ENCODE measurements at places on chromosomes 12 and 14.

DNA sequence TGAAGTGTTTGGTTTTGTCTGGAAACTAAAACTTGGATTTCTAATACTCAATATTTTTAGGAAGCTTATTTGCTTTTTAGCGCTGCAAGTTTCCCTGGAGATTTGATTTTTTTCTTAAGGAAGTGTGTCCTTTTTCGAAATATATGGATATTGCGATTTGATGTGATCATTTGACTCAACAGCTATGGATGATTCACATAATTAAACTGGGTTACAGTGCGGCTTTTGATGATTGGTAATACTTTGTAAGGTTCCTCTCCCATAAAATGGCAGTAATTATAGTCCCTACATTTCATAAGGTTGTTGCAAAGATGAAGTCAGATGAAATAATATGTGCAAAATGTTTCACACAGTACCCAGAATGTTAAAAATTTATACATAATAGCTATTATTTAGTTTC, 13.1 kb downstream of the LDHB start:
- peaks cover 50% of the 10 kb centered on the region for H3K36me3 ChIP-seq
- H3K27me3 ChIP-seq: no peaks in the 10 kb centered on the region
- H3K4me3 ChIP-seq: no peak overlapping the region
- no peak for DNase-seq
- H3K4me1 ChIP-seq: peaks cover 44% of the 10 kb centered on the region
- no peak overlapping the region for H3K27ac ChIP-seq

GRCh38 chr12:103139876-103140275, 182.4 kb downstream of the ASCL1 start:
- H3K36me3 ChIP-seq: peaks cover 3% of the 10 kb centered on the region
- no peak overlapping the region for H3K4me3 ChIP-seq
- H3K27ac ChIP-seq: no peak overlapping the region
- H3K4me1 ChIP-seq: peaks cover 6% of the 10 kb centered on the region
- no peak for DNase-seq

- peaks cover 49% of the 10 kb centered on the region for H3K4me1 ChIP-seq
- H3K4me3 ChIP-seq: no peak overlapping the region
- H3K27me3 ChIP-seq: no peaks in the 10 kb centered on the region
- H3K27ac ChIP-seq: no peak overlapping the region
Observed at GRCh38 chr12:47234576-47235141, 154.9 kb upstream of the AMIGO2 start.

DNA sequence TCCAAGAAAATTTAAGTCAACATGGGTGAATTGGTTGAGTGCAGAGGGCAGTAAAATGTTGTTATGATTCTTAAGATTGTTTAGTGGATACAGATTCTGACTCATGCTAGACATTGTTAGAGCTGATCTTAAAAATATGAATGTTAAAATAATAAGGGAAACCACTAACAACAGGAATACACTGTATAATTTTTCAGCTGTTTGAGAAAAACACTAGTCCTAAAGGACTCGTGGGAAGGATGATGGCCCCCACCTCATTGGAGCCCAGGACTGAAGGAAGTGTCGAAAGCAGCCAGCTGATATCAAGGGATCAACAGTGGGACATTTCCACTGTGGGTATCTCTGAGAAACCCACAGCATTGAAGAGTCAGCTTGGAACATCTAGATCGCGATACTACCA, 82.9 kb upstream of the SCAF11 start:
- H3K4me1 ChIP-seq: peaks cover 12% of the 10 kb centered on the region
- H3K27ac ChIP-seq: no peak overlapping the region
- DNase-seq: no peak
- H3K4me3 ChIP-seq: no peak overlapping the region
- peaks cover 8% of the 10 kb centered on the region for H3K27me3 ChIP-seq
